ENCODE measurements at places on chromosomes 4 and X.

DNA sequence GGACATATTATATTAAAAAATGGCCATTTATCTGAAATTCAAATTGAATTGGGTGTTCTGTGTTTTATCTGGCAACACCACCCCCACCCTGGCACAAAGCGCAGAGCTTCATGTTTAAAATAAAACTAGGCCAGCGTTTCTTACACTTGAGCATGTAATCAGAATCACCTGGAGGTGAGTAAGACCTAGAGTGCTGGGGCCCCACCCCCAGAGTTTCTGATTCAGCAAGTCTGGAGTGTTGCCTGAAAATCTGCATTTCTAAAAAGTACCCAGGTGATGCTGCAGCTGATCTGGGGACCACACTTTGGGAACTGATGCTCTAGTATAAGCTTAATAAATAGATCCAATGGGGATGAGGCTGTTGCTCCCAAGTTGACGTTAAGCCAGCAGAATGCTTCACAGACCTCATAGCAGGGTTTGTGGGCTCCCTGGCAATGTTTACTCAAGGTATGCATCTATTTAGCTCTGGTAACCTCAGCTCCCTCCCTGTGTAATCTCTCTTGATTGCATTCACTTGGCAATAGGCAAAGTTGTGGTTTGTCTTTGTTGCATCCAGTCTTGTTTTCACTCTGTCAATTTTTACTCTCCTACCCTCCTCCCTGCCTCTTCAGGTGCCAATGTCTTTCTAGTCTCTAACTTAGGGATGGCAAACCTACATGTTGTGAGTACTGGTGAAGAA lies 99.8 kb upstream of the TEX13D start:
- DNase-seq = no peak

- no peak for DNase-seq
Measured at GRCh38 chrX:140389331-140389730, 115.5 kb downstream of the SOX3 start.

DNA sequence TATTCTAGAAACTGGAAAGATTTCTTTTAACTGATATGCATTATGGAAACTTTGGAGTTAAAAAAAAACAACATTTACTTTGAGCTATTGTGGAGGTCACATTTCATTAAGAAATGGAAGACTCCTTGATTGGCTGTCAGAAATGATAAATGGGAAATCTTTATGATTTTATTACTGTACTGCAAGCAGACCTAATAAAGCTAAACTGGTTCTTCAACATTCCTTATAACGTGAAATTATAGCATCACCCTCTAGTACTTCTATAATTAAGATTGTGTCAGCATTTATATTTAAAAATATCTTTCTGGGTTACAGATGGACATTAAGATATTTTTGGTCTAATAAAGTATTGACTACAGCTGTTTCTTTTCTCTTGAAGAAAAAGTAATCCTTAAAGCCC lies 213.8 kb upstream of the PACRGL start:
- no peak for DNase-seq

- DNase-seq = no peak
Measured at GRCh38 chrX:44071070-44071645, 98.0 kb upstream of the NDP start.

GRCh38 chrX:80751456-80751855 lies 58.2 kb downstream of the BRWD3 start:
- DNase-seq = no peak

DNA sequence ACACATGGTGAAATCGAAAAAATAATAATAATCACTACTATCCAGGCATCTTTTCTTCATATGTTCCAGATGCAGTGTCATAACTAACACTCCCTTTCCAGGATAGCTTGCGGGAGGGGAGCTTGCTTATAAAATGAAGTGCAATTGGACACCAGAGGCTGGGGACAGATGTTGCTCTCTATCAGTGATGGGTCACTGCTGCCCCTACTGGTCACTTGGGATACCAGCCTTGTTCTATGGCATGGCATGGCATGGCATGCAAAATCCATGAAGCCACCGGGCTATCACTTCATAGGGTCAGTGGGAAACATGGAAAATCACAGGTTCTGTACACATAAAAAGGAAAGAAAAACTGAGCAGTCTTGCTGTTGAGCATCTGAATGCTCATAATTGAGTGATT lies 168.1 kb downstream of the GLRA2 start:
- no peak for DNase-seq

- no peak for DNase-seq
Measured at GRCh38 chrX:108468486-108468885, 28.8 kb downstream of the COL4A5 start.

DNA sequence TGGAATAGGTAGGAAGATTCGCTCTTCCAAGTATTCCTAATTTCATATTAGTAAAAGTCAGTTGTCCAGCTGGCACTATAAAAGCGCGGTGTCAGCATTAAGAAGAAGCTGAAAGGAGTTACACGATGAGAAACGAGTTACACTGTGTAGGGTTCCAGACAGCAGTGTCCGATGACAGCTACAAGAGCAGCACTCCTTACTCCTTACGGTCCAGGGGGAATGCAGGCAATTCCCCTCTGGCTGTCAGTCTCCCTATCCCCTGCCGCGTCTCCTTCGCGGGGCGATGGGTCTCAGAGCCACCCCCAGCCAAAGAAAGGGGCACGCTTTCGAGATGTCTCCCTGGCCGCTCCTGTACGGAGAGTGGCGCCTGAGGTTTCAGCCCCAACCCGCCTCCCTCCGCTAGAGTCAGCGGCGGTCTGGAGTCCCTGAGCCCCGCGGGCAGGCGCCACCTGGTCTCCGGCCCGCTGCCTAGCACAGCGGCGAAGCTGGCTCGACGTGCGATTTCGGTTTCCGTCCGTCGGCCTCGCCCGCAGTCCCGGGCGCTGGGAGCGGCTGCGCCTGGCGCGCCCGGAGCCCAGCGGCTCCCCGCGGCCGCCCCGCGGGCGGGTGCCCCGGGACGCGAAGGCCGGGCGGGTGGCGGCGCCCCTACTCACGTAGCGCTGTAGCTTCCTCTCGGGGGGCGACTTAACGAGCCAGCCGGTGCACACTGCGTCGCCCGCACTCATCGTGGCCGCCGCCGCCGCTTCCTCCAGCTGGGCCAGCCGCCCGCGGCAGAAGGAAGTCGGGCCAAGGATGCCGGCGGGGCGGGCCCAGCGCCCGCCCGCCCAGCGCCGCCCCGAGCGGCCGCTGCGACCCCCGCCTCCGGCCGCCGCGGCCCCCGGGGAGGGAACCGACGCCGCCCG lies at the start of gene GAB3:
Gene GAB3, minus strand, starts transcription at position 777 of the 902 bp plus-strand sequence. Its CDS starts 52 bp downstream, at position 725.
- DNase-seq = no peak

DNA sequence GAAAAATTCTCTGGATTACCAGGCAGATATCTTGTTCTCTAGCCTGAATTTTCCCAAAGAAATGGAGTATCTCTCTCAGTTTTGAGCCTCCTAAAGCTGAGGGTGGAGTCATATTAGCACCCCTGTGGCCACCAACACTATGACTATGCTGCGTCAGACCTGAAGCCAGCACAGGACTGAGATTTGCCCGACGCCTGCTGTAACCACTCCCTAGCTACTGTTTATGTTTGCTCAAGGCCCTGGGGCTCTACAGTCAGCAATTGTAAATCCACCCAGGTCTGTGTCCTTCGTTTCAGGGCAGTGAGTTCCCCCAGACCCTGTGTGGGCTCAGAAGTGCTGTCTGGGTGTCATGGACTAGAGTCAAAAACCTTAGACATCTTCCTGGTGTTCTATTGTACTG lies 61.4 kb downstream of the ZXDA start:
- no peak for DNase-seq

DNA sequence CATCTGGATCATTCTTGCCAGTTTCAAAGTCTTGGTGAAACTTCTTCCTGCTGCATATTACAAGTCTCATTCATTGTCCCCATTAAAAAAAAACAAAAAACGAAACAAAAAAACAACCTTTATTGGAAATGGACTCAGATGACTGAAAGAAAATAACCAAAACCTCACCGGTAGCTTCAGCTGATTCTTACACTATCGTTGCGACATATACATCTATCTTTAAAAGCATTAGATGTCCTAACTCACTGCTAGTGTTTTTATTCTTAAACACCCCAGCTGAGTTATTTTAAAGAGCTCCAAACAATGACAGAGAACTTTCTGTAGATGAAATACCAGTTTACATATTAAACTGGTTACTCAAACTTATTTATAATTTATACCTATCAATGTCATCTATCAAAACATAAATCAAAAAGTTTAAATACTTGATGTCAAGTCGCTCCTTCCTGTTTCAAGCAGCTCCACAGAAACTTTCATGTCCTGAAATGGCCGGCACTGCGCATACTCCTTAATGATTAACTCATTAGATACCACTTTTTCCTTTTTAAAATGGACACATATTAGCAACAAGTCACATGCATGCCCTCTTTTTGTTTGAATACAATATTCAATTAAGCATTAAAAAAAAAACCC lies 87.2 kb downstream of the HPRT1 start:
- DNase-seq = no peak

DNA sequence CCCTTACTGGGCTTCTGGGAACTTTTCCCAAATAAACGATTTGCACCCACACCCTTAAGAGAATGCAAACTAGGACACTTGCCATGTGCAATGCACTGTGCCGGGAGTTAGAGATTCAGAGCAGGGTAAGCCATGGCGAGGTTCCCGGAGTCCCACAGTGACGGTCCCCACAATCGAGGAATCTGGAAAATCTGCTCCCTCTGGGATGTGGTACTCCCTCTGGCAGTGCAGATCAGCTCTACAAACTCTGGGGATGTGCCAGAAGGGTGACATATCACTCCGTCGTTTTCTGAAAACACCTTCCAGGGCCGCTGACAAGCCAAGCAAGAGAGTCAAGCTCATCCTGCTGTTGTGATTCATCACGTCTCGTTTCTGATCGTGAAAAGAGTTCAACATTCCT lies 537.5 kb downstream of the BCOR start:
- DNase-seq = no peak

DNA sequence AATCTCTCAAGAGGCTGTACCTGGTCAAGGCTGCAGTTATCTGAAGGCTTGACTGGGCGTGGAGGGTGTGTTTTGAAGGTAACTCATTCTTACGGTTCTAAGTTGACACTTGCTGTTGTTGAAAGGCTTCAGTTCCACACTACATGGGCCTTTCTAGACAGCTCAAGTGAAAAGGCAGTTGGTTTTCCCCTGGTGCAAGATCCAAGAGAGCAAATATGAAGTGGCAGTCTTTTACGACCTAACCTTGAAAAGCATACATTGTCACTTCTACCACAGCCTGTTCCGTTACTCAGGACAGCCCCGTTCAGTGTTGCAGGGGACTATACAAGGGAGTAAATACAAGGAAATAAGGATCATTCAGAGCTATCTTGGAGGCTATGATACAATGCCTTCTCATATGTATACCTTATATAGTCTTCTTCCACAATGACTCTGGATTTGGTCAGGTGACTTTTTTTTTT lies 46.2 kb downstream of the PDS5A start:
- no peak for DNase-seq

- DNase-seq = no peak
Measured at GRCh38 chrX:1165535-1166196, 46.8 kb downstream of the CRLF2 start.

DNA sequence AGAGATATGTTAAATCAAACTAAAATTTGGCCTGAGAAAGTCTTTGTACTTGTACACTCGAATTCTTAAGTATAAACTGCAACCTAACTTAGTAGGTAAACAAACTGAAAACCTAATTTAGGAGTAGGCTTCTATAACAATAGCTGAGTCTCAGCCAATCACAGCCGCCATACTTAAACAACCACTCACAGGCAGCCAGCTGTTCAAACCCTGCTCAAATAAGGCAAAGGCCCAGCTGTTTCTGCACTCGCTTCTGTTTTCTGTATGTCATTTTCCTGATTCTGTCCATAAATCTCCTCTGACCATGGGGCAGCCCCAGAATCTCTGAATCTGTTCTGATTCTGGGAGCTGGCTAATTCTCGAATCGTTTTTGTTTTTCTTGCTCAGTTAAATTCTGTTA lies 7.8 kb upstream of the PLS3 start:
- no peak for DNase-seq

GRCh38 chr4:108049406-108049805 lies 59.7 kb downstream of the HADH start:
- DNase-seq = no peak

DNA sequence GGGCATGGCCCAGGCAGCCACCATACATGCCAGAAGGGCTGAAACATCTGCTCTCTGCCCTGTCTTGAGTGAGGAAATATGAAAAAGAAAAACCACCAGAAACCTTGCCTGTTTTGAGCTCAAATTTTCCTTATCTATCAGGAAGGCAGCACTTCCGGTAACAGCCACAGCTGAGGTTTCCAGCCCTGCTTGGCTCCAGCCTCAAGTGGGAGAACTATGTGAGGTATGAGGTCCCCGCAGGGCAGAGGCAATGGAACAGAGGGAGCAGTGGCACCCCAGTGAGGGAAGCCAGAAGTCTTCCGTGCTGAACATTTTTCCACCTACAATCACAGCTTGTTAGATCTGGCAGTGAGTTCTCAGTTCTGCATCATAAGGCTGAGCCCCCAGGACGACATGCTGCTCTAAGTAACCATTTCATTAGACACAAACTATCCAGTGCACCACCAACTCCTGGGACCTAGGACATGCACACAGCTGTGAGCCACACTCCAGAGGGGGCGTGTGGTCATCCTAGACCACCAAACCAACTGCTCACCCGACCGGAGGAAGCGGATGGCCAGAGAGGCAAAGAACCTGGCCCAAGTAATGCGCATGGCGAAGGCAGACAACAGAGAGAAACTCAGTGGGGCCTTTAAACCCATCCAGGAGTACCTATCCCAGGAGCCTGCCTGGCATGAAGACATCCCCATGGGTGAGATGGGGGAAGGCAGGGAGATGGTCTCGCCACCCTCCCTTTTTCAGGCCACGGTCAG lies 22.6 kb downstream of the WDR1 start:
- DNase-seq = no peak

GRCh38 chr4:80201252-80202151 lies 4.2 kb downstream of the PRDM8 start:
- DNase-seq = no peak

DNA sequence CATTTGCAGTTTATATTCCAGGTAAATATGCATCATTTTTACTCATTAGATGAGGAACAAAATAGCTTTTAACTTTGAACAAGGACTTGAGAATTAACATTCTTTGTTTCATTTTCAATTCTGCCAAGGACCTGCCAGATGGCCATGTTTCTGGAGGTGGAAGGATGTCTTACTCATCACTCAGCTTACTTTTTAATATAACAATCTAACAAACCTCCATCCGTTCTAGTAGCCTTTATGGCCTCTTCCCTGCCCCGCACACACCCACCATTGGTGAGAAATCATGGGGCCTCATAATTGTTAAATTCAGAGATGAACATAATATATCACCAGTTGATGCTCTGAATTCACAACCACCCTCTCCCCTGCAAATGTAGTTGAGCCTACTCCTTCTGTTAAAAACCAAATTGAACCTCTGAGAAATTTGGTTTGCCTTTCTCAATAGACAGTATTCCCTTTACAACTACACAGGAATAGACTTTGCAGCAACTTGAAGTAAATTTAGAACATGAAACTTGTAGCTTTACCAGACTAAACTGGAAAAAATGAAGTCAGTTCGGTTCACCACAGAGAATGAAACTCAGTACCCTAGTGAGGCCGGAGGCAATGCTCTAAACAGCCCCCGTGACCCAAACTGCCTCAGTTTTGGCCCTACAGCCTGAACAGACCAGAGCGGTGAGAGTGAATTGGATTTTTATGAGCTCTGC lies 50.1 kb upstream of the ACSL4 start:
- no peak for DNase-seq

Data from stimulated activated CD4-positive, alpha-beta T cell treated with anti-CD3 and anti-CD28 coated beads, TNF-alpha, amount 100 ng/mL, for 48 hours (primary cell).